Tongue (tissue), 3 donors: ENCODE measurements at places on chromosomes 1 and 21.
A peak's percentile ranks its signal among the peaks of the same experiment; 100 is the strongest.

DNA sequence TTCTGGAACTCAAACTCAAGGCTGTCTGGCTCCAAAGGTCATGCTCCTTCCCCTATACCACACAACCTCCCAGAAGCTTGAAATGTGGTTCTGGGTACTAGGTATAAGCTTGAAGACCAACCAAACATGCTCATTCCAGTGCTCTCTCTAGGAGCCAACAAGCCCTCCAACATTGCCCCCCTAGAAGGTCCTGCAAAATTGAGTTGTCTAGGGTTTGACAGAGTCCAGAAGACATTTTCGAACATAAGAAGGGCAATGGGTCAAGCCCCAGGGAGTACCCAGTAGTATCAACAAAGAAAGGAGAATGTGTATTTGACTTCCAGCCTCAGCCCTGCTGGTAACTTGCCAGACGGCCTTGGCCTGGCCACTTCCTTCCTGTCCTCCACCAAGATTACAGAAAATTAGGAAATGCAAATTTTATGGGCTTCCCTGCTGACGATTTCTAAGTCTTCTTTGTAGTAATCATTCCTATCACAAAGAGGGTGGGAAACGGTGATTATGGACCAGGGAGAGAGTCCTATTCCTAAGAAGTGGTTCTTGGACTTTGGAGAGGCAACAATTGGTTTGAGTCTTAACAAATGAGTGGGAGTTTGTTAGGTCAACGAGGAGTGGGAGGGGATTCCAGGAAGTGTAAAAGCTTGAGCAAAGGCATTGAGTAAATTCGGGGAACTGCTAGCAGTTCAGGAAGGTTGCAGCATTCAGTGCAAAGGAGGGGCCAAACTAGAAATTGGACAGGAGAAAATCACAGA, 18.7 kb upstream of the SLAMF1 start:
- DNase-seq, result no peak

GRCh38 chr1:37477198-37477931, 3.0 kb downstream of the ZC3H12A start:
- peak; percentile 35 for DNase-seq

DNA sequence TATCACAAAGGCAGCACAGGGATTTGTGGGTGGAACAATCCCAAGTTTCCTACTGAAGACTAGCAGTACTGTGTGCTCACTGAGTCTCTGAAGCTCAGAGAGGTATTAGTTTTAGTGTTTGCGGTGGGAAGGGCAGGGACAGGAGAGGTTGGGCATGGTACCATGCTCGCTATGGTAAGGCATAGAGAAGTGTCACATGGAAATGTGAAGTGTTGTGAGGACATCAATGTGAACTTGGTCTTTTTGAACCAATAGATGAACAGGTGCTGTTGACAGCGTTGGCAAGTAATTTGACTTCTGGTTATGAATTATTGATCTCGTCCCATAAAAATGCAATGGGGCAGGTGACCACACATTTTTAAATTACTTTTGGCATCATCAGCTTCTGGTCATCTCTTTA, 55.8 kb upstream of the ADAMTS1 start:
- DNase-seq, result no peak

GRCh38 chr1:44714944-44715571, 15.9 kb downstream of the RNU5D-1 start:
- DNase-seq, result peak; percentile 84
